ENCODE measurements at places on chromosomes 6 and 20.

GRCh38 chr6:34242252-34243130 lies 5.8 kb downstream of the HMGA1 start:
- DNase-seq, result no peak

GRCh38 chr6:65569505-65569904 lies 137.5 kb downstream of the EYS start:
- DNase-seq, result no peak

DNA sequence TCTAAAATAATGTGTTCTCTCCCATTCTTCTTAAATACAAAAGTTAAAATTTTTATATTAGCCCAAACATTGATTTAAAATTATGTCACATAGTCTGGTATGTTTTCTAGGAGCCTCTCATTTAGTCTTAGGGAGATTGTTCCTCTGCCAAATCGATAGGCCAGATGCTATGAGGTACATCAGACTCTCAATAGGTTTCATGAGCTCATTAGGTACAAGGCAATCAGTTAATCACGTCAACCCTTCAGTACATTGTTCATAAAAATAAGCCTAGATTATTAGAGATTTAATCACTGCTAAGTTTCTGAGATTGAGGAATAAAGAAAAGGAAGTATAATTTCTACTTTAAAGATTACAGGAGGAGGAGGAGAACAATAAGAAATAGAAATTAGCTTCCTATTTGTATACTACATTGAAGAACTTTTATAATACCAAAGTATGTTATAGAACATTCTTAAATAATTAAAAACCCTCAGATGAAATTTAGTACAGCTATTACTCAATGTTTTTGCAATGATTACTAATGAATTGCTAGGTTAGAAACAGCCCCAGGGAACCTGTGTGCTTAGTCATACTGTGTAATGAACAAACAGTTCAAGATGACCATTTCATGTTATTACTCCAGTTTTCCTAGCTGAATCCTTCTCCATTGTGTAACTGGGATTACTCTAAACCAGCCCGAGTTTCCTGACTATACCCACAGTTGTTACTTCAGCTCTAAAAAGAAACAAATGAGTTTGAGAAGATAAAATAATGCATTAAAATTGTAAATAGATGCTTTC lies 117.0 kb downstream of the BMP5 start:
- DNase-seq, result no peak

DNA sequence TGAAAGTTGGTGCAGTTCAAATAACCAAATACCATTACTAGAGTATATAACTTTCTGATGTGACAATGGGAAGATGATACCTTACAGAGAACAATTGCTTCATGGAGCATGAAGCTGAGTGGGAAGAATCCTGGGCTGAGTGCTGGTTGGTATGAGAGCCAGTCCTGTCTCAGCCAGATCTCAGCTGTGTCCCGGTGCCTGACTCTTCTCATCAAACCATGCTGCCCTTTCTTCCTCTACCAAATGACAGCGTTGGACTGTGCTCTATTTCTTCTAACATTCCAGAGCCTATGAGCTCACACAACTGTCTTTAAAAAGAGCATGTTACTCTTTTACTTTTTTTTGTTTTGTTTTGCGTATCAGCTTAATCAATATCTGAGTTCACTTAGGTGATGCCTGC lies 27.5 kb upstream of the PBOV1 start:
- DNase-seq, result no peak

GRCh38 chr6:3353213-3353903 lies 94.6 kb downstream of the PSMG4 start:
- no peak for DNase-seq

GRCh38 chr20:57476084-57476526 lies 48.8 kb downstream of the CTCFL start:
- no peak for DNase-seq
